ENCODE measurements at places on chromosomes 2 and 18.

DNA sequence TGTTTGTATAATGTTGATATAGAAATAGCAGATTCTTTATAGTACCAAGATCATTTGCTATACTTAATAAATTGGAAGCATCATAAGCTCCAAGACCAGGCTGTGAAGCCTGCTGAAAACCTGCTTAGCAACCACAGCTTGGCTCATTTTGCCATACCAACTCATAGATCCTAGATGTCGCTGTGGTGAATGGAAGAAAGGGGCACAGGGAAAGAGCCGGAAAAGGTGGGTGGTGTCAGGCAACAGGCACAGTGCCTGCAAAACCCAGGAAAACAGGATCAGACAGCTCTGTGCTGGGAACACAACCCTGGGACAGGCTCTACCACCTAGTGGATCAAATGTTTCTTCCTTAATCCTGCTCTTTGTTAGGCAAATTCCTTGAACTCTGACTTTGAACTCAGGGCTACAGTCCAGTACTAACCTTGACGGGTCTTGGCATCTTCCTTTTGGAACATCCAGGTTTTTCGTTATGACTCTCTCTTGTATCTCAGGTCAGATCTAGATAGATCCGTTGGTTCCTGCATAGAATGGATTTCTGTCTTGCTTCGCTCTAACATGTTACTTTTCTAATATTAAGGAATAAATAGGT is 31.6 kb downstream of the TWSG1 start:
- peak; percentile 8 for DNase-seq

DNA sequence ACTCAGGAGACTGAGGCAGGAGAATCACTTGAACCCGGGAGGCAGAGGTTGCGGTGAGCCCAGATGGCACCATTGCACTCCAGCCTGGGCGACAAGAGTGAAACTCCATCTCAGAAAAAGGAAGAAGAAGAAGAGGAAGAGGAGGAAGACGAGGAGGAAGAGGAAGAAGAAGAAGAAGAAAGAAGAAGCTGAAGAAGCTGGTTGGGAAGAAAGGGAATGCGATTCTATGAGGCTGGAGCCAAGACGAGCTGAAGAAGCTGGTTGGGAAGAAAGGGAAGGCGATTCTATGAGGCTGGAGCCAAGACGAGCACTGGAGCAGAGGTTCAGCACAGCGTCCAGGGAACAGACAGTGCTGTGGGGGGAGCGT is 30.3 kb upstream of the TAF1B start:
- no peak for DNase-seq

DNA sequence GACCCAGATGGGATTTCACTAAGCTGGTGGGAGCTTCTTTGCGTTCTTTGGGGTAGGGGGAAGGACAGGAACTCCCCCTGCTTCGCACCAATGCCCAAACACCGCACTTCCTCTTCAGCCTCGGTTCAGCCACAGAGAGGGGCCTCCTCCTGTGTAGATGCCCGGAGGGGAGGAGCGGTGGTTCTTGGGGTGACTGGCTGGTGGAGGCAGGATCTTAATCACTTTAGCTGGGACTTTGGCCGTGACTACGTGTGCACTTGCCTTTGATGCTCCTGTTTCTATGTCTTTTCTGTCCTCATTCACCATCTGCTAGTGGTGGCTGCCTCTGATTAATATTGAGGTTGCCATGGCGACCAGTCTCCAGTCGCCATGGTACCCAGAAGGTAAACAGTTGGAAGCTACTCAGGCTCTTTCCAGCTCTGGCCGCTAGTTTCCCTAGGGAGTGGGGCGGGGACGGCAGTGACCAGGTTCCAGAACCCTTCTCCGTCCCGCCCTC is 1.9 kb downstream of the CNGA3 start:
- peak; percentile 46 for DNase-seq

- DNase-seq, result no peak
These were observed 21.7 kb downstream of the ACSL3 start for GRCh38 chr2:222882484-222882928.

DNA sequence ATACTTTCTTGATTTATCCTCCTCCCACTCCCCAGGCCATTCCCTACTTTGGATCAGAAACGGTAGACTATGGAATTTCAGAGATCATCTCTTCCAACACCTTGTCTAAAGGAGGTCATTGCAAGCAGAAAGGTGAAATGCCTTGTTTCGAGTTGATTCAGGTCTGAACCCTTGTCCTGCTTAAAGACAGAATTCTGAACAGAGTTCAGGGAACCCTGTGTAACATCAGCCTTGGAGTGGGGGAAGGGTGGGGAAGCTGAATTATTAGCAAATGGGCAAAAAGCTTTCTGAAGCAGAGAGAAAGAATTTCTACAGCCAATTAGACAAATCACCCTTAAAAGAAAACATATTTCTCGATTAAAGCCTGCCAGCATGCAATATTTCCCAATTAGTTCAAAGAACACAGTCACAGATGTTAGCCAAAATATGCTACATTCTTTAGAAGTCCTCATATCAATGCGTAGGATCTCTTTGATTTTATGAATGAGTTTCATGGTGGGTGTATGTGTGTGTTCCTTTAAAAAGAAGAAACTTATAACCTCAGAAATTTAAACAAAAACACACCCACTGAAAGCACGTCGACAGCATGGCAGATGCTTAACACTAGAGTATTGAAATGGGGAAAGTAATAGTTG is 353.1 kb downstream of the RND3 start:
- no peak for DNase-seq

GRCh38 chr2:21710031-21710430 is 586.3 kb downstream of the TDRD15 start:
- DNase-seq, result no peak

GRCh38 chr18:23981369-23981980 is 33.1 kb upstream of the TTC39C start:
- no peak for DNase-seq

GRCh38 chr18:79521416-79522205 is 125.9 kb downstream of the NFATC1 start:
- DNase-seq, result no peak

GRCh38 chr2:230696670-230697069 is 16.0 kb upstream of the CAB39 start:
- no peak for DNase-seq

DNA sequence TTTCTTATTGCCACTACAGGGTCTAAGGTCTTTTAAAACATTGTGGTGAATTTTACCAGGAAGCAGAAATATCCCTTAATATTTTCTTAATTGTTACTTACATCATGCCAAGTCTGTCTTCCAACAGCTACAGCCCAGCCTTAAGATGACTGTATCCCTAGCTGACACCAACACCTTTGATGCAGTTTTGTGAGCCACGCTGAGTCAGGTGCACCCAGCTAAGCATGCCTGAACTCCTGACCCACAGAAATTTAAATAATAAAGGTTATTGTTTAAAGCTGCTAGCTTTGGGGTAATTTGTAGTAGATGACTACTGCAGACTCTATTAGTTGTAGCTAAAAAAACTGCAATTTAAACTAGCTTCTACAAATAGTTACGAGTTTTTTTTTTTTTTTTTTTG is 1757.9 kb upstream of the LRRTM1 start:
- DNase-seq, result no peak

DNA sequence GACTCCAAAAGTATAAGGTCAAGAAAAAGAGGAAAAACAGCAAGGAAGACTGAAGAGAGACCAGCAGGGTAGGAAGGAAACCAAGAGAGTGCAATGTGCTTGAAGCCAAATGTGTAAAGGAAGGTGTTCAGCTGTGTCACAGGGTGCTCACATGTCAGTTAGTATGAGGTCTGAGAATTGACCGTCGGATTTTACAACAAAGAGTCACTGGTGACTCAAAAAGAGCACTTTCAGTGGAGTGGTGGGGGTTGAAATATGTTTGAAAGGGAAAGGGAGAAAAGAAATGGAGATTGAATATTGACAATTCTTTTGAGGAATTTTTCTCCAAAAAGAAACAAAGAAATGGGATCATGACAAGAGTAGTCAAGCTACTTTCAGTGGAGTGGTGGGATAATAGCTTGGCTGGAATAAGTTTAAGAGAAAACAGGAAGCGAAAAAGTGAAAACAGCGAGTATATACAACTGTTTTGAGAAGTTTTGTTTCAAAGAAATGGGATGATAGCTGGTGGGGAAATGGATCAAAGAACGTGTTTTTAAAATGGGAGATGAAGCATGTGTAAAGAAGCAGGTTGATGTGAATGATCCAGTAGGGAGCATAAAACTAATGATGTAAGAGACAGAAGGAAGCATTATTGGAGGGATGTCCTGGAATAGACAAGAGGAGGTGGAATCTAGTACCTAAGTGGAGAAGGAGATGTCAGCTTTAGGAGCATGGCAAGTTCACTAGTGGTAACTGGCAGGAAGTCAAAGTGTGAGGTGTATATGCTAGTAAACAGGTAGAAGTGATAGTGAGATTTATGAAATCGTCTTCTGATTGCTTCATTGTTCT is 3.6 kb upstream of the TSPYL6 start:
- no peak for DNase-seq

- DNase-seq, result no peak
These were observed 2.2 kb downstream of the HOXD12 start for GRCh38 chr2:176101842-176102241.

- no peak for DNase-seq
These were observed 6.4 kb downstream of the MARS2 start for GRCh38 chr2:197711578-197711977.

DNA sequence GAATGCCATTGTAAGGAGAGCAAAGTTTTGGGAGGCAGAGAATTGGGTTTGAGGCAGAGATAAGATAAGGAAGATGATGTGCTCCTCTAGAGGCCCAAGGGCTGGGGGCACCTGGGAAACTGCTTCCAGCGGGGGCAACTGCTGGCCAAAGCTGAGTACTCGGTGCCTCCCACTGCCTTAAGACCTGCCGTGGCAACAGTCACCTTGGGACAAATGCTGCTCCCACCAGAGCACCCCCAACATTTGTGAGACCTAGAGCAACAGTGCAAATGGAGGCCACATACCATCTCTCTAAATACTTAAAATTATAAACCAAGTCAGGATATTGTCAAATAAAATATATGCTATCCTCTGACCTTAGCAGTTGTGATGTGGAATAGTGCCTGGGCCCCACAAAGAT is 127.1 kb downstream of the CAPN13 start:
- no peak for DNase-seq

GRCh38 chr2:71834796-71835195 is 312.9 kb downstream of the CYP26B1 start:
- DNase-seq, result no peak

DNA sequence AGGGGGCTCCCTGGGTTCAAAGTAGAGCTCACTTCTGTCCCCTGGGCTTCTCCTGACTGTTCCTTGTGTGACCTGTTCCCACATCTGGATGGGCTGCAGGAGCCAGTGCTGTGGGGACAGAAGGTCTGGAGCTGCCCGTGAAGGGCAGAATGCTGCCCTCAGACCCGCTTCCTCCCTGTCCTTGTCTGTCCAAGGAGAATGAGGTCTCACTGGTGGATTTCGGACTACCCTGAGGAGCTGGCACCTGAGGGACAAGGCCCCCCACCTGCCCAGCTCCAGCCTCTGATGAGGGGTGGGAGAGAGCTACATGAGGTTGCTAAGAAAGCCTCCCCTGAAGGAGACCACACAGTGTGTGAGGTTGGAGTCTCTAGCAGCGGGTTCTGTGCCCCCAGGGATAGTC is 15.5 kb downstream of the EMX1 start:
- no peak for DNase-seq

- DNase-seq, result no peak
These were observed 93.8 kb downstream of the FIGN start for GRCh38 chr2:163641986-163642385.

- no peak for DNase-seq
These were observed 215.1 kb downstream of the ALK start for GRCh38 chr2:29706171-29706720.

- no peak for DNase-seq
These were observed 68.6 kb downstream of the CAB39 start for GRCh38 chr2:230781130-230781797.

DNA sequence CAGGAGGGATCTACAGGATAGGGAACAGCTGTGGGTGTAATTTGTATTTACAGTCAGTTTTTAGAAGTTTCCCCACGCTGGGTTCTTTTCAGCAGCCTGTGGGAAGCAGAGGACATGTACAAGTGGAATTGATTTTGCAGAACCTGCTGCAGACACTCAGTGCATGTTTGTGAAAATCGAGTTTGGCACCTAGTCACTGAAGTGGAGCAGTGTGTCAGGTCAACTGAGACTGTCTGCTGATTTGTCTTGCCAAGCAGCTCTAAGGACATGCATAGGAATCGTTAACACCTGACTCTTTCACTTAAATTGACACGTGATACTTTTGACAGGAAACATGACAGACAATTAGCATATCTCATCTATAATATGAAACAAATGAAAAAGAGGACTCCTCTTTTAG is 416.6 kb downstream of the TMX3 start:
- DNase-seq, result no peak

DNA sequence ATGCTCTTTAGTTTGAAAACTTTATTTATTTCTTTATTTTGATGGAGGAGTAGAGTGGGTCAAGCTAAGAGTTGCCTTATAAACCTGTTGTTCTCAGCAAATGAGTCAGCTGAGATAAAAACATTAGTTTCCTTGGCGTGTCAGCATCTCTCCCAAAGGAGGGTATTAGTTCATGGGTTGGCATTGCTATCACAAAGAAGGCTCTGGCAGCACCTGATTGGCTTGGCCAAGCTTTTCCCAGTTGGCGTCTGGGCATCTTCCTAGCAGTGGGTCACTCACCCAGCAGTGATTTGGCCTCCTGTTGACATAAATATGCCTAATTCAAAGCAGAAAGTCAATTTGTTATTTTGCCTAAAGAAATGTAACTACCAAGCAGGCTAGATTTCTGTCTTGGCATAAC is 200.7 kb upstream of the TNP1 start:
- DNase-seq, result no peak

- no peak for DNase-seq
These were observed 160.2 kb downstream of the TAF4B start for GRCh38 chr18:26386441-26386840.
